T-helper 1 cell treated with Interleukin-12 subunit alpha and Interleukin-12 subunit beta and Interleukin-4 antibody, amounts not matched to agents 30 ng/mL and 1 ng/mL, for 36 hours (primary cell): ENCODE measurements at places on chromosomes 7 and 10. TPM values are rescaled to one million over a fixed set of nuclear protein-coding genes. Genes with fewer than 3 reads are reported as not detected.

The KCP gene
- total RNA-seq, result 0.10 and 0.20 TPM in 2 replicates

The CNTNAP2 gene
- total RNA-seq, result not detected in 2 replicates

The IPMK gene
- total RNA-seq, result 4.2 and 4.6 TPM in 2 replicates

The AKR1C4 gene
- total RNA-seq, result not detected in 2 replicates

The SCART1 gene
- 1.6 TPM in 2 replicates for total RNA-seq

The TDRD1 gene
- total RNA-seq, result 0.05 and 0.10 TPM in 2 replicates

The RBP4 gene
- total RNA-seq, result not detected in 2 replicates

The UNCX gene
- total RNA-seq, result not detected in 2 replicates

The TAS2R39 gene
- total RNA-seq, result not detected in 2 replicates

The NPTX2 gene
- total RNA-seq, result not detected in 2 replicates

The ANKRD2 gene
- 0.32 TPM in 1 of 2 replicates, not detected in the other for total RNA-seq

The GIMAP8 gene
- 54.3 and 54.5 TPM in 2 replicates for total RNA-seq

The EBLN1 gene
- not detected in 2 replicates for total RNA-seq

The GHRHR gene
- total RNA-seq, result not detected in 2 replicates

The OPALIN gene
- total RNA-seq, result not detected in 2 replicates

The CALHM3 gene
- total RNA-seq, result 0.20 TPM in 1 of 2 replicates, not detected in the other

The SPDYE16 gene
- 0.05 and 0.27 TPM in 2 replicates for total RNA-seq

The INMT gene
- 5.2 and 5.9 TPM in 2 replicates for total RNA-seq

The TRIL gene
- total RNA-seq, result 0.44 and 0.47 TPM in 2 replicates

The CWF19L1 gene
- total RNA-seq, result 40.7 and 42.0 TPM in 2 replicates

The WNT8B gene
- 0.20 TPM in 1 of 2 replicates, not detected in the other for total RNA-seq

The WDR11 gene
- 71.5 and 77.6 TPM in 2 replicates for total RNA-seq

The C7orf33 gene
- not detected in 2 replicates for total RNA-seq

The LIPF gene
- total RNA-seq, result not detected in 2 replicates

The APBB1IP gene
- total RNA-seq, result 59.3 and 61.3 TPM in 2 replicates

The C10orf71 gene
- not detected in 2 replicates for total RNA-seq

The GSTO2 gene
- total RNA-seq, result 1.2 and 1.4 TPM in 2 replicates

The ICA1 gene
- total RNA-seq, result 0.95 and 2.0 TPM in 2 replicates

The ZNF722 gene
- total RNA-seq, result not detected in 2 replicates
